Stimulated activated CD8-positive, alpha-beta memory T cell treated with anti-CD3 and anti-CD28 coated beads, Interleukin-15, amount 100 ng/mL, for 24 hours (primary cell): ENCODE measurements at places on chromosomes 3 and 15.

GRCh38 chr3:8540456-8540855 is 38.8 kb downstream of the LMCD1 start:
- DNase-seq = no peak

DNA sequence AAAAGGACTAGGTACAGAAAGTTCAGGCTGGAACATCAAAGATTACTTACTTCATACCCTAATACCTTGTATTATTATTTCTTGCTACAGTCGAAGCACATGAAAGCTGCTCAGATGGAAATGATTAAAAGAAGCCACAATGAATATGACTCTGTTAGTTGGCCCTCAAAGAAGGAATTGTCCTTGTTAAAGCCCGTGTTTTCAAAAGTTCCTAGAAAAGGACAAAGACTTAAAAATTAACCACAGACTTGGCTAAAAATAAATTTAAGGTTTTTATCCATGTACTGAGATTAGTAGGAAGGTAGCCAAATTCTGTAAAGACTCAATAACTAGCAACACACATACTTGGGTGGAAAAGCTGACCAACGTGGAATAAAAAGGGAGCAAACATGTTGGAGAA is 251.0 kb upstream of the RARB start:
- DNase-seq = no peak

DNA sequence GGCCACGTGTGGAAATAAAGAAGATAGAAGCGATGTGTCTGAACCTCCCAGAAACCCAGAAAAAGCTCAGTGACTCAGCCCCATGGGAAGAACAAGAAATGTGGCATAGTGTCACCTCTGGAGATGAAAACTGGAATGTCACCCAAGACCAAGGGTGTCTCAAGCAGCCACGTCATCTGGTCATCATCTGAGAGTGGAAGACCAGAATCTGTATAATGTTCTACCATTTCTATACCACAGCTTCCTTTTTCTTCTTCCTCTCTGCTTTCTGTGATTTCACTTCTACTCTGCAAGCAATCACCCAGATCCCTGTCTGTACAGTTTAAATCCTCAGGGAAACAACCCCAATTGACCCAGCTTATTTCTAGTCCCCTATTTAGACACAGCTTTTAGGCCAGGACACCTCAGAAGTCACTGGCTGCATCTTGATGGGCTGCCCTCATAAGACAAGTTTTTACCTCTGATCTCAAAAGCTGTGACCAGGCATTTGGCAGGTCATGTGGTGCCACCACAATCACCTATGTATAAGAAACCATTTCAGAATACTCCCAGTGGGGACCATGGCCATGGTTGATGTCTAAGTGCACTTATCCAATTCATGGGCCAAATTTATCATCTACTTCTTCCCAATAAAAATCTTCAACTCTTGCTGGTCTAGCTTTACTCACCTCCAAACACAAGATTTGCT is 278.5 kb upstream of the UMPS start:
- no peak for DNase-seq

DNA sequence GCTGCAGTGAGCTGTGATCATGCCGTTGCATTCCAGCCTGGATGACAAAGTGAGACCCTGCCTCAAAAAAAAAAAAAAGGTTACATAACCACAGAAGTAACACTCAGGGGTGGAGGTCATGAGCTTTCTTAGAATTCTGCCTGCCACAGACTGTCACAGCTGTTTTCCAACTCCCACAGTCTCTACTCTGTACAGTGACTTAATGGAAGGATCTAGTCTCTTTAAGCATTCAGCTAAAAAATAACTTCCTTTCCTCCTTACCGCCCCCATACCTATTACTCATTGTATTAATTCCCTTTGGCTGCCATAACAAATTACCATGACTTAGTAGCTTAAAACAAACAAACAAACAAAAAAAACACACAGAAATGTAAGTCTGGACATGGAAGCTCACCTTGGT is 99.6 kb upstream of the UBE2E1 start:
- DNase-seq = no peak

- no peak for DNase-seq
Observed at GRCh38 chr3:26087751-26088150, 297.9 kb downstream of the OXSM start.

DNA sequence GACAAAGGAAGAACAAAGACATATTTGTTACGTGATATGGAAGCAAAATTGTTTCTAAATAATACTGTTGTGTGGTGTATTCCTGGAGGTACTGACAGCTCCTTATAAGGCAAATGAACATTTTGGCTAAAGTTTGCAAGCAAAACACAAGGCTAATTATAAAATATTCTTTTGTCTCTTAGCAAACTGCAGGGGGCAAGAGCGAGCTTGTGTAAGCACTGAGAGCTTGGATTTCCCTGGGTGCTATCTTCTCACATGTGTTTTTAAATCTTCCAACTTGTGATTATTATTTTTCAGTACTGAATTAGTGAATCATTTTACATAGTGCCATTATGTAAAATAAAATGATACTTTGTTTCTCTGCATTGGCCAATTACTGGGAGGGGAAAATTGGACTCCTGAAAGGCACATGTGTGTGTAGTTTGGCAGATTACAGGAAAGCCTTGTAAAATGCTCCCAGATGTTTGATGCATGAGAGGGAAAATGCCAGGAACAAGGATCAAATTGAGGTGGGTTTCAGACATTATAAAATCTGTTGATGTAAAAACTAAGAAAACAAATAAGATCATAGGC is 611.5 kb downstream of the AGBL1 start:
- DNase-seq = no peak

DNA sequence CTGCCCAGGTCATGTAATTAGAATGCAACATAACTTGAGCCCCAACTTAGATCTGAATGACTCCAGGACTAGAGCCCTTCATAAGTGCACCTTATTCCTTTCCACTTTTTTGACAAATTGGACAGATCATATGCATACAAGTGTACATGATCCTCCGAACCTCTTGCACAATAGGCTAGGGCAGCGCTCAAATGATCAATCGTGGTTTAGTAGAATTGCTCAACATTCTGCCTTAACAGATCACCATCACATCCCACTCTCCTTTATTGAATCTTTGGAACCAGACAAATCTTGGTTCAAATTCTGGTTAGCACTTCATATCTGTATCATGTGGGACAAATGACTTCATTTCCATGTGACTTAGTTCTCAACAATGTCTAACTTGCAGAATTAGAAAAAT is 106.8 kb upstream of the CDIN1 start:
- no peak for DNase-seq

DNA sequence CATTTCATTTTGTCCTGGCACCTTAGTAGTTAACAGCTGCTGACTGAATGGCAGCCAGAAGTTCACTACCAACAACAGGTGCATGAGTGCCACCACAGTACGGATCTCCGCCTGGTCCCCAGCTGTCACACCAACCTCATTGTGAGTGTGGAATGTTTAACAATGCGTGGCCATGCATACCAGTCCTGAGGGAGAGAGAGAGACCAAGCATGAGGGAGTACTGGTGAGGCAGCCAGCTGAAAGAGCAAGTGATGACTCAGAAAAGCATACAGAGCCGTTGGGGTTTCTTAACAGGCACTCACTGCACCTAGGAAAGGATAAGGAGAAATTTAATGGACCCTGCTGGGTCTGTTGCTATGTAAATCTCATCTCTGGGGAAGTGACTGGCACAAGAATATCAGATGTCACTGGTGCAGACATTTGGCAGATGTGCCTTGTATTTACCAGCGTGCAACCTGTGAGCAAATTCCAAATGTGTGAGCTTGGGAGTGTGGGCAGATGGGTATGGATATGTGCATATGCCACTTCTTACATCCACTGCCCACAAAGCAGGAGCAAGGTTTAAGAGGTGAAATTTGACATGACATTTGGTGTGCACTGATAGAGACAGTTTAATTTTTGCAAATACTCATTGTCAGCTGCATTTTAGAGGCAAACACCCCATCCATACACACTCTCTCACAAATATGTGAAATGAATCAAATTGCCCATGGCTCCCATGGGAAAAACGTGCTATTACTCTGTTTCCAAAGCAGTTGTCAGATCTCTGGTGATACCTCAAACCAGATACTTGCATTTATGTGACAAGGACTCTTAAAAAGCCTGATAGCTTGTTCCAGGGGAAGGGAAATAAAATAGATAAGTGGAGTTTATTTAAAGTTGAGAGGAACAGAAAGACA is 245.2 kb upstream of the ARPP21 start:
- DNase-seq = no peak

- no peak for DNase-seq
Observed at GRCh38 chr3:177418787-177419186, 221.5 kb upstream of the TBL1XR1 start.

- DNase-seq = no peak
Observed at GRCh38 chr15:81062937-81063336, 62.2 kb downstream of the TLNRD1 start.

DNA sequence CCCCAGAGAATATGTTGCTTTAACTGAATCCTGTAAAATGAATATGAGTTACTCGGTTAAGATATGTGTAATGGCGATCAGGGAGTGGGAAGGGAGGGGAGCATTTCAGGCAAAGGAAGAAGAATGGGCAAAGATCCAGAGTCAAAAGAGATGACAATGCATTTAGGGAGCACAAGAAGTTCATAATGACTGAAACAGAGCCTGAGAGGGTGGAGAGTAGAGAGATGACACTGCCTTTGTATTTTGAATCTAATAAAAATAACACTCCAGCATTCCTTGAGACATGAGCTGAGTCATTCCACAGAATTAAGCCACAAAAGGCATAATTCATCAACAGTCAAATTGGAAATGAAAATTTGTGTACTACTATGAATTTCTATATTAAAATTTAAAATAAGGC is 105.3 kb upstream of the PEX5L start:
- DNase-seq = no peak

DNA sequence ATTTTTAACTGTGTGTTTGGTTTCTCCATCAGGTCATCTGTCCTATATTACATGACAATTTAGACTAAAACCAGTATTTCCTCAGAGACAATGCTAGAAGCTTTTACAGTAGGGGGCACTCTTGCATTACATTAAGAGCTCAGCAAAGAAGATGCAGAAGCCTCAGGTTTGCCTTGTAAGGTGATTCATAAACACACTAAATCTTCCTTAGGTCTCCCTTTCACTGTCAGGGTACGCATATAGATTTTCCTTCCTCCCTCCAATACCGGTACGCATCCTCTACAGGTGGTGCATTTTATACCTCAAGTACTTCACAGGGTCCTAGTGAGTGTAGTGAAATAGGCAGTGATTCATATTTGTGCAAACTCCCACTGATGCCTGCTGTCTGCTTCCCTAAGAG is 46.5 kb downstream of the CD86 start:
- no peak for DNase-seq

DNA sequence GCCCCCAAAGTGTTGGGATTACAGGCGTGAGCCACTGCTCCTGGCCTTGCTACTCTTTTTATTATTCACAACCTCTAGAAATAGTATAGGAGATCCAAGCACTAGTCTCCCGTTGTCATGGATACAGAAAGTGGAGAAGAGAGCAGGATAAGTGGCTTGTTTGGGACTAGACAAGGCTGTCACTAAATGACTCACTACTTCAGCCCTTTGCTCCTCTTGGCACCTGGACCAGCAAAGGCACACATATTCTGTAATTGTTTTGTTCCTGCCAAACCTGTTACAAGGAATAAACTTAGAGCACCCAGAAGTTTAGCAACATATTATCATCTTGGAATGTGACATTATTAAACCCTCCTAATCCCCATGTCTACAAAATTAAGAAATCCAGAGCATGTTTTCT is 427.2 kb upstream of the THBS1 start:
- no peak for DNase-seq

DNA sequence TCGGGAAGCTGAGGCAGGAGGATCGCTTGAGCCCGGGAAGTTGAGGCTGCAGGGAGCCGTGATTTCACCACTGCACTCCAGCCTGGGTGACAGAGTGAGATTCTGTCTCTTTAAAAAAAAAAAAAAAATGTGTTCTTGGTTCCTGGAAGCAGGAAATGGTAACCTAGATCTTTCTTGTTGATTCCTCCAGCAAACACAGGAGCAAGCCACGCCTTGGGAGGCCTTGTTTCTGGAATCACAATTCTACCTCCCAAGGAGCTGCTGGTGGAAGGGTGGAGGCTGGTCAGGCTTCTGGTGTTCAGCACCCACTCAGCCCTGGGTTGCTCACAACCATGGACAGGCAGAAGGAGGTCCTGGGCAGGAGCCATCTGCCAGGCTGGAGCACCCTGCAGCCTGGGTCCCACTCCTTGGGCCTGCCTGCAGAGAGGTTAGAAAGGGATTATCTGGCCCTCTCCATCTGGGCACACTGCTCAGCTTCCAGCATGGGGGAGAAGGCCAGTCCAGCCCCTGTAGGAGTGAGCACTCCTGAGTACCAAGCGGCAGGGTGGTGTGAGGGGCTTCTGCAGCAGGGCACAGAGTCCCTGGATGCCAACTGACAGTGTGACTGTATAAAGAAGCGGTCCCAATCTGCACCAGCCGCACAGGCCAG is 65.6 kb downstream of the ABTB1 start:
- DNase-seq = no peak

- DNase-seq = no peak
Observed at GRCh38 chr3:53768478-53769459, 77.5 kb downstream of the CHDH start.

GRCh38 chr15:62914461-62915079 is 128.0 kb upstream of the TPM1 start:
- DNase-seq = no peak

DNA sequence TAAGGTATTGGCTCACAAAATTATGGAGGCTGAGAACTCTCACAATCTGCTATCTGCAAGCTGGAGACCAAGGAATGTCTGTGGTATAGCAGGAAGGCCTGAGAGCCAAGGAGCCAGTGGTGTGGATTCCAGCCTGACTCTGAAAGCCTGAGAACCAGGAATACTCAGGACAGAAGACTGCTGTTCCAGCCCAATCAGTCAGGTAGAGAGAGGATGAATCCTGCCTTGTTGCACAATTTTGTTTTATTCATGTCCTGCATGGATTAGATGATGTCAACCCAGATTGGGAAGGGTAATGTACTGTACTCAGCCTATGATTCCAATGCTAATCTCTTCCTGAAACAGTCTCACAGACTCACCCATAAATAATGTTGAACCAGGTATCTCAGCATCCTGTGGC is 312.4 kb upstream of the KCNMB2 start:
- no peak for DNase-seq

GRCh38 chr15:43932907-43933306 is 106.1 kb downstream of the WDR76 start:
- DNase-seq = no peak

- DNase-seq = no peak
Observed at GRCh38 chr3:164550857-164551256, 527.4 kb downstream of the SI start.

DNA sequence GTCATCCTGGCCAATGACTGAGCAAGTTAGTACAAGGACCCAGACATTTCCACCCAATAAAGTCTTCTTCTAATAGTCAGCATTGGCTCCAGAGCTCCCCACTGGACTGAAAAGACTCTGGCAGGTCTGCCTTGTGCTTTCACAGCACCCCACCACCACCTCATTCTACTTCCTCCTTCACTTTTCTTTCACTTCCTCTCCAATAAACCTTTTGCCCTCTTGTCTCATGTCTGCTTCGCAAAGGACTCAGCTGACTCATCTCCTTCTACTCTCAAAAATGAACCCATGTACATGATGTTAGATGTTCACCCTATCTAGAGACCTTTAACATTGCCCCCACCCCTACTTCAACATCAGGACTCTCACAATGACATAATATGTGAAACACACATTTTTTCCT is 181.0 kb upstream of the PPP2R3A start:
- DNase-seq = no peak

- DNase-seq = no peak
Observed at GRCh38 chr3:134004841-134005240, 24.9 kb downstream of the SLCO2A1 start.
